ENCODE measurements at places on chromosomes 13 and 19. TPM values are rescaled to one million over a fixed set of nuclear protein-coding genes. Genes with fewer than 3 reads are reported as not detected.

Gene SETDB2
- total RNA-seq, result 7.1 TPM

Gene LYPD3
- total RNA-seq, result 0.37 TPM

Gene PIH1D1
- total RNA-seq, result 168 TPM

Gene SIGLEC8
- total RNA-seq, result not detected

Gene PEAK3
- not detected for total RNA-seq

Gene HTR2A
- not detected for total RNA-seq

DNA sequence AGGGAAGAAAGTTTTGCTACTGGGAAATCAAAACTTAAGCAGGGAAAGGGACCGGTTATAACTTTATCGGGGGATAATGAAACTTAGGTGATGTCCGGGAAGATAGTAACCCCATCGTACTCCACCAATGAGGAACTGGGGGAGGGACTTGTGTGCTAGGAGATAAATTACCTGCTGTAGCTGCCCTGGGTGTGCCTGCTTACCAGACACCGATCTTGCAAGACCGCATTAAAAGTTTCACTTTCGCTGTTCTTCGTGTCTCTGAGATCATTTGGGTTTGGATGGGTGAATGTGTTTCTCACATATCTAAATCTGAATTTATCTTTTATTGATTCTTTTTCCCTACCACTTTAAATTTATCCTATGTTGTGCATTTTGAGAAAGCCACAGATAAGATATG, 381.4 kb downstream of the SLITRK6 start:
- no peaks in the 10 kb centered on the region for H3K4me1 ChIP-seq
- H3K36me3 ChIP-seq, result no peaks in the 10 kb centered on the region
- no peak overlapping the region for H3K27ac ChIP-seq
- no peak overlapping the region for H3K4me3 ChIP-seq
- no peak for DNase-seq

DNA sequence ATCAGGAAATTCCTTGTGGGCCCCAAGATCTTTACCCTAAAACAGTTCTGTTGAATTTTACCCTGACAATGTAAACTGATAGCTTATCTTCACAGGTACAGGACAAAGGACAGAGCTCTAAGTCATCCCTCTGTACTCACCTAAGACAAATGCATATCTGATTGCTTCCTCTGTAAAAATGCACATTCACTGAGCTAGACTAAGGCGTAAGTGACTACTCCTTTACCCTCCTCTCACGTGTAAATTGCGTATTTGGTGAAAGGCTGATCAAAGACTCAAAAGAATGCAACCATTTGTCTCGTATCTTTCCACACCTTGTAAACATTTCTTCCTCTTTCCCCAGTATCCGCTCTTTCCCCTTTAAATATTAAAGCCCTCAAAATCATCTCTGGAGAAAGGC, 80.6 kb upstream of the LRCH1 start:
- no peak for DNase-seq
- peaks cover 11% of the 10 kb centered on the region for H3K4me1 ChIP-seq
- H3K27ac ChIP-seq, result no peak overlapping the region
- no peaks in the 10 kb centered on the region for H3K27me3 ChIP-seq
- no peak overlapping the region for H3K4me3 ChIP-seq

GRCh38 chr19:45528744-45529419, 21.6 kb downstream of the VASP start:
- peak; percentile 91 for DNase-seq
- H3K4me1 ChIP-seq, result peaks cover 7% of the 10 kb centered on the region
- peaks cover 13% of the 10 kb centered on the region for H3K27me3 ChIP-seq
- no peak overlapping the region for H3K27ac ChIP-seq
- peak overlapping the region; percentile 53 for H3K4me3 ChIP-seq

DNA sequence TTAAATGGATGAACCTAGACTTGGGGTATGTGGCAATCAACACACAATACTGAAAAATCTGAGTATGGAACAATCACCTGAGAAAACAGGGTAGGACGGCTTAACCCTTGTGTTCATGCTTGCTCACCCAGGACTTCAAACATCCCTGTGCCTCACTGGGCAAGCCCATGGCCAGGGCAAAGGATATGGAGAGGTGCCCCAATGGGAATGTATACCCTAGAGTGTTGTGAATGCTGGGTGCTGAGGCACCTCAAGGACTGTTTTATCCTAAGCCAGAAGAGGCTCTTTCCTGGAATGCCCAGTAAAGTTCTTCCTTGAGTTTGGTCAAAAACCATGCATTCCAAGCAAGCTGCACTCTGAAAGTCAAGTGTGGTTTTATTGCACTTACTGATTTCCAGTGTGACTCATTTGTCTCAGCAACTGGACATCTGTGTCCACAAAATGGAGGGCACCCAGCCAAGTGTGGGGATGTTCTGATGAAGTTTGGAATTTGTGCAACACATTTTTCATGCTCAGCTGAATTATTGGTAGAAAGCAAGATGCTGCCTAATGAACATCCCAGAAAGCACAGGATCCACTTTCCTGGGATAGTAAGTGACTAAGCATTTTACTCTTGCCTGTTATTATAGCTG, 531.3 kb downstream of the RFC3 start:
- no peak overlapping the region for H3K4me3 ChIP-seq
- H3K27ac ChIP-seq, result no peak overlapping the region
- no peaks in the 10 kb centered on the region for H3K27me3 ChIP-seq

GRCh38 chr13:76764429-76764828, 121.8 kb downstream of the KCTD12 start:
- H3K27ac ChIP-seq, result no peak overlapping the region
- no peaks in the 10 kb centered on the region for H3K4me1 ChIP-seq
- no peaks in the 10 kb centered on the region for H3K36me3 ChIP-seq

DNA sequence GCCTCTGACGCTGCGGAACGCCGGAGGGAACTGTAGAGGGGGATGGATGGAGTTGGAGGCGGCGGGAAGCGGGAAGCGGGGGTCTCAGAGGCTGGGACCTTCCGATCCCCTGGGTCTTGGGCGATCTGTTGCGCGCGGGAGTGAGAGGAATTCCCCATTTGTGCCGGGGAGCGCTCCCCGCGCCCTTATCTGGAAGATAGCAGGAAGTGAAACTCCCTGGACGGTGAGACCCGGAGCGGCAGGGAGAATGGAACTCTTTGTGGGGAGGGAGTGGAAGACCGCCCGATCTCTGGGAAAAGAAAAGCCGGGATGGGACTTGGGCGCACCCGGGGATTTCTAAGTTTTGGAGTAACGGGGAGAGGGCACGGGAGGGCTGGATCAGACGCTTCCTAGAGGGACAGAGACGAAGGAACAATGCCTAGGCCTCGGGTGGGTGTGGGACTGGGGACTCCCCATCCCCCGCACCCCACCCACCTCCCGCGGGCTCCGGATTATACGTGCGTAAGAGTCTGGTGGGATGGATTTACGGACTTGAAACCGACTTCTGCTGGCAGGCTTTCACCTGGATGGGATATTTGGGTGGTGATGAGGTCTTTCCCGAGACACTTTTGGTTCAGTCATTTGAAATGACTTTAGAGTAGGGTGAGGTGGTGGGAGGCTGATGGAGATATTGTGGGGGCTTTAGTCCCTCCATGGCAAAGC, 495 bp downstream of the LSR start:
- DNase-seq, result peak; percentile 65
- H3K4me1 ChIP-seq, result peaks cover 8% of the 10 kb centered on the region
- H3K36me3 ChIP-seq, result no peaks in the 10 kb centered on the region
- H3K4me3 ChIP-seq, result peak overlapping the region; percentile 95
- H3K27ac ChIP-seq, result no peak overlapping the region
- no peaks in the 10 kb centered on the region for H3K27me3 ChIP-seq

GRCh38 chr19:41302624-41303351, 7.2 kb upstream of the CCDC97 start:
- no peak for DNase-seq
- no peaks in the 10 kb centered on the region for H3K4me1 ChIP-seq
- H3K27ac ChIP-seq, result no peak overlapping the region
- no peak overlapping the region for H3K4me3 ChIP-seq
- H3K36me3 ChIP-seq, result peaks cover 7% of the 10 kb centered on the region
- no peaks in the 10 kb centered on the region for H3K27me3 ChIP-seq

GRCh38 chr13:93922063-93922855, 557.2 kb downstream of the DCT start:
- H3K36me3 ChIP-seq, result no peaks in the 10 kb centered on the region
- DNase-seq, result no peak
- H3K4me3 ChIP-seq, result no peak overlapping the region
- H3K27ac ChIP-seq, result no peak overlapping the region
- no peaks in the 10 kb centered on the region for H3K27me3 ChIP-seq
- H3K4me1 ChIP-seq, result no peaks in the 10 kb centered on the region

DNA sequence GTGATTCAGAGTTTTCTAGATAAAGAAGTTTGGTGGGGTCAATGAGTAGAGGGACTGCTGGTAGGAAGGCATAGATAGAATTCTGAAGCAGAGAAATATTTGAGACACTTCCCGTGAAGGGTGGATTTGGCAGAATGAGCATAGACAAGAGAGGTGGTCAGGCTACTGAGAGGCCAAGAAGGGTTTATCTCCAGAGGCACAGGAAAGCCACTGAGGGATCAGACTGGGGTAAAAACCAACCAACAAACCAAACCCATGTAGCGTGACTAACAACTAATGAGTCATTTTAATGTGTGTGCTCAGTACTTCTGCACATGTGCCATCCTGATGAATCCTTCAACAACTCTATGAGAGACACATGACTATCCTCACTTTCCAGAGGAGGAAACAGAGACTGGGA, 60.0 kb upstream of the SERP2 start:
- no peaks in the 10 kb centered on the region for H3K4me1 ChIP-seq
- no peaks in the 10 kb centered on the region for H3K36me3 ChIP-seq
- DNase-seq, result no peak
- H3K4me3 ChIP-seq, result no peak overlapping the region

DNA sequence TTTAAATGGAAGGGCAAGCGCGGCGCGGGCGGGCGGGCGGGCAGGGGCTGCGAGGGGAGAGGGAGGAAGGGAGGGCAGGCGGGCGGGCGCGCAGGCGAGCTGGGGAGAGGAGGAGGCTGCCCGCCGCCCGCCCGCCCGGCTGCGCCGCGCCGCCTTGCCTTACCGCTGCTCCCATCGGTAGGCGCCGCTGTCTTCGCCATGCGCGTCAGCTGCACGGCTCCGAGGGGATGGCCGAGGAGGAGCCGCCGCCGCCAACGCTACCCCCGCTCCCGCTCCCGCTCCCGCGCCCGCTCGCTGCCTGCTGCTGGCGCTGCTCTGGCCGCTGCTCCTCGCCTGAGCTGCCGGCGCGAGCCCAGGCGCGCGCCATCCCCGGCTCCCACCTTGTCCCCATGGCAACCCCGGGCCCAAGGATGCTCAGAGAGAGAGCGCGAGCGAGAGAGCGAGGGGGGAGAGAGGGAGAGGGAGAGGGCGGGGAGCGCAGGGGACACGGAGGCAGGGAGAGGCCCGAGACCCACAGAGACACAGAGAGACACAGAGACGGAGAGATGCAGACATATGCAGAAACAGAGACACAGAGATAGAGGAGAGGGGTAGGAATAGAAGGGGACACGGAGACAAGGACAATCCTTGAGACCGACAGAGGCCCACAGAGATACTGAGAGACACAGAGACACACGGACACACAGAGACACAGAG, 40.3 kb downstream of the DEDD2 start:
- no peak overlapping the region for H3K27ac ChIP-seq

GRCh38 chr13:106329941-106330340, 205.5 kb downstream of the EFNB2 start:
- no peak overlapping the region for H3K27ac ChIP-seq
- no peaks in the 10 kb centered on the region for H3K27me3 ChIP-seq
- H3K4me3 ChIP-seq, result no peak overlapping the region
- no peak for DNase-seq

DNA sequence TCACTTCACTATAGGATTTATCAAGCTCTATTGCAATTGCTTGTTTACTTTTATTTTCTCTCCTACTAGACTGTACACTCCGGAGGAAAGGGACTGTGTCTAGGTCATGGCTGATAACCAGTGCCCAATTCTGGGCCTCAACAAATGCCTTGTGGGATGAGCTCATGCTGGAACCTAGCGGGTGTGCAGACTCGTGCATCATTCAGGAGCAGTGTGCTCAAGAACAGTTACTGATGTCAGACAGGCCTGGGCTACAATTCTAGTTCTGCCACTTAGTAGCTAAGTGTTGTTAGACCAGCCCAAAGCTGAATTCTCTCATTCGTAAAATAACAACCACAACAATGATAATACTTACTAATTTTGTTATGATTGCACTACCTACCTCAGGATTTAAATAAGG, 95.4 kb downstream of the CYSLTR2 start:
- H3K27me3 ChIP-seq, result no peaks in the 10 kb centered on the region
- H3K27ac ChIP-seq, result no peak overlapping the region
- H3K4me1 ChIP-seq, result no peaks in the 10 kb centered on the region
- H3K36me3 ChIP-seq, result no peaks in the 10 kb centered on the region
- no peak for DNase-seq
- H3K4me3 ChIP-seq, result no peak overlapping the region

GRCh38 chr19:35317464-35318043, 11.4 kb upstream of the CD22 start:
- H3K36me3 ChIP-seq, result no peaks in the 10 kb centered on the region
- H3K4me3 ChIP-seq, result no peak overlapping the region
- H3K27ac ChIP-seq, result no peak overlapping the region
- no peaks in the 10 kb centered on the region for H3K27me3 ChIP-seq
- no peaks in the 10 kb centered on the region for H3K4me1 ChIP-seq

- no peaks in the 10 kb centered on the region for H3K36me3 ChIP-seq
- peak; percentile 33 for DNase-seq
- H3K4me1 ChIP-seq, result peaks cover 5% of the 10 kb centered on the region
- H3K27ac ChIP-seq, result no peak overlapping the region
Observed at GRCh38 chr13:110479648-110480047, 81.9 kb downstream of the RAB20 start.

GRCh38 chr19:33064458-33064791, 263 bp downstream of the RHPN2 start:
- peaks cover 8% of the 10 kb centered on the region for H3K4me1 ChIP-seq
- no peak overlapping the region for H3K27ac ChIP-seq
- no peak for DNase-seq

GRCh38 chr19:47272448-47273312, 2.0 kb upstream of the INAFM1 start:
- H3K4me3 ChIP-seq, result peak overlapping the region; percentile 70
- peaks cover 17% of the 10 kb centered on the region for H3K4me1 ChIP-seq
- H3K36me3 ChIP-seq, result no peaks in the 10 kb centered on the region

DNA sequence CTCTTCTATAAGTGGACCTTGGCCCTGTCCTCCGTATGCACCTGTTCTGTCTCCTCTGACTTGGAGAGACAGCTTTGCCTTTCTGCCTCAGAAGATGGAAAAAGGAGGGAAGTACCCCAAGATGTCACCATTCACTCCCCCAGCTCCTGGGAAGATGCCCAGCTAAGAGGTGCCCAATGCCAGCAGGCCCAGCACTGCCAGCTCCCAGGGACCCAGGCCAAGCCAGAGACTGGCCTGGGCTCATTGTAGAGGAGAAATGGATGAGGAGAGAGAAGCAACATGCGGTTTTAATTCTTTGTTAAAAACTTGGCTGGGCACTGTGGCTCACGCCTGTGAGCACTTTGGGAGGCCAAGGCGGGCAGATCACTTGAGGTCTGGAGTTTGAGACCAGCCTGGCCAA, 111.5 kb upstream of the ZNF507 start:
- H3K4me1 ChIP-seq, result no peaks in the 10 kb centered on the region
- H3K4me3 ChIP-seq, result no peak overlapping the region
- H3K36me3 ChIP-seq, result no peaks in the 10 kb centered on the region
- no peak overlapping the region for H3K27ac ChIP-seq
- DNase-seq, result no peak

GRCh38 chr19:47035127-47036096, 13.0 kb downstream of the TMEM160 start:
- no peaks in the 10 kb centered on the region for H3K36me3 ChIP-seq
- no peaks in the 10 kb centered on the region for H3K27me3 ChIP-seq
- no peak overlapping the region for H3K27ac ChIP-seq
- peak; percentile 87 for DNase-seq

All from neural progenitor cell (in vitro differentiated cells).